ENCODE measurements at places on chromosomes 5 and 9.

DNA sequence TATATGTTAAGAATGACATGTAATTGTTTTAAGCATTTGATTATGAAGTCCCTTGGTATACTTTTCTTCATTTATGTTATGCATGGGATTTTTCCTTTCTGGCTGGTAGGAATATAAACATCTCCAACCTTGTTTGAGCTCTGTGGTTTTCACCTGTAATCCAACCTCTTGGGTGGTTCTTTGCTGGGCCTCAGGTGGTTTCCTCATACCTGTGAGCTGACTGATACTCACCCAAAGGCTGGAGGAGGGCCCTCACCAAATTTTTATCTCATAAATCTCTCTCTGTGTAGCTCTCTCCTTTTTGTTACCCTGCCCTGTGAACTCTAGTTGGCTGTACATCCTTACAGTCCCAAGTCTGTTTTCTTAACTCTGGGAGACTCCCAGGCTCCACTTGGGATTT lies 39.8 kb upstream of the C6 start:
- DNase-seq = no peak

DNA sequence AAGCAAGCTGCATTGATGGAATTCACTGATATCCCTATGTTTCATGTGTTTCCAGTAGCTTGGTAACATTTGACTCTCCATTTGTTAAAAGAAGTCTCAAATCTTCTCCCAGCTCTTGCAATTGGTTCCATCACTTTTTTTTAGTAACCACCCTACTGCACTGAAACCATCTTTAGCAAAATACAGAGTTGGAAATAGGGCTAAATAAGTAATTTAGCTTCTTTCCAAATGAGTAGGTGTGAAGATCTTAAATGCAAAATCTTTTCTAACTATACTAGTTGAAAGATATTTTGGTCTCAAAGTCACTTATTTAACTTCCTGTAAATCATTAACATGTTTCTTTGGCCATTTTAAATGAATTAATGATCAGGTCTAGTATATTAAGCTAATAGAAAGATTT lies 138.1 kb downstream of the DIRAS2 start:
- no peak for DNase-seq

DNA sequence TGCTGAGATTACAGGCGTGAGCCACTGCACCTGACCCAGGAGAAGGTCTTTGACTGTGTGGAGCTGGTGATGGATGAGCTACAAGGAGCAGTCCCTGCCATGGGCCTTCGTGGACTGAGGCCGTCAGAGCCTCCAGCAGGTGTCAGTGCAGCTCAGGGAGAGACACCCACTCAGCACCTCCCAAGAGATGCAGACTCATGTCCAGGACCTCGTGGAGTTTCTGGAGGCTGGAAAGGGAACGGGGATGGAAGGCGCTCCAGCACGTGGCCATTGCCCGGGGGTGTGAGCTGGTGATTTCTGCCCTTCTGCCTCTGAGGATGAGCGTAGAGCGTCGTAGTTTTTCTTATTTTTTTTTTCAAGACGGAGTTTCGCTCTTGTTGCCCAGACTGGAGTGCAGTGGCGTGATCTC lies 9.5 kb downstream of the TOR4A start:
- DNase-seq = no peak

GRCh38 chr9:115674091-115674490 lies 479.5 kb upstream of the PAPPA start:
- no peak for DNase-seq

GRCh38 chr9:126734877-126735276 lies 70.0 kb upstream of the ZBTB43 start:
- DNase-seq = no peak

DNA sequence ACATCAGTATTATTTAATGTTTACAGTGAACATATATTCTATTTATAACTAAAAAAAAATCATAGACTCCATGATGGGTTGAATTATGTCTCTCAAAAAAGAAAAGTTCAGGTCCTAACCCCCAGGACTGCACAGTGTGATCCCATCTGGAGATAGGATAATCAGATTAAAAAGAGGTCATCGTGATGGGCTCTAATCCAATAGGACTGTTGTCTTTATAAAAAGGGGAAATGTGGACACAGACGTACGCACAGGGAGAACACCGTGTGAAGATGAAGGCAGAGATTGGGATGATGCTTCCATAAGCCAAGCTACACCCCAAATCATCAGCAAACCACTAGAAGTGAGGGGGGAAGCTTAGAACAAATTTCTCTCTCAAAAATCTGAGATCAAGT lies 221.4 kb downstream of the SNX18 start:
- no peak for DNase-seq

DNA sequence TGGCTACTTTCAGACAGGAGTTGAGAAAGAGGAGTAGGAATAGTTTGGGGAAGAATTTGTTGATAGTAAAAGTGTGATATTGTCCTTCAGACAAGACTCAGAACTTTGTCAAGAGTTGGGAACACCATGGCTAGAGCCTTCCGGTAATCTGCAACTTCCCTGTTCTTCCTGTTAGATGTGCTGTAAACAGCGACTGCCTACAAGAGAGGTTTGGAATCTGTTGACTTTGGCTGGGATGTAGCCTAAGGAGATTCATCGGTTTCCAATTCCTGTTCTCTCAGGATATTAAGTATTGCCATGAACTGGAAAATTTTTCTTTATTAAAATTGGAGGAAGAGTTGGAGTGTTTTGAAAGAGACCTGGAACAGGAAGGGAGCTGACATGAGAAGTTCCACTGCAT lies 43.9 kb downstream of the ARHGAP26 start:
- no peak for DNase-seq

- DNase-seq = peak; percentile 41
These were observed 49.9 kb downstream of the USP20 start for GRCh38 chr9:129885018-129885669.

- DNase-seq = no peak
These were observed 19.3 kb upstream of the PPP2CA start for GRCh38 chr5:134245101-134245604.

GRCh38 chr9:78351816-78352215 lies 54.9 kb downstream of the PSAT1 start:
- peak; percentile 25 for DNase-seq

- no peak for DNase-seq
These were observed 94.3 kb upstream of the ARRDC3 start for GRCh38 chr5:91477408-91477807.

GRCh38 chr5:119630752-119631440 lies 1.5 kb downstream of the FAM170A start:
- DNase-seq = no peak

DNA sequence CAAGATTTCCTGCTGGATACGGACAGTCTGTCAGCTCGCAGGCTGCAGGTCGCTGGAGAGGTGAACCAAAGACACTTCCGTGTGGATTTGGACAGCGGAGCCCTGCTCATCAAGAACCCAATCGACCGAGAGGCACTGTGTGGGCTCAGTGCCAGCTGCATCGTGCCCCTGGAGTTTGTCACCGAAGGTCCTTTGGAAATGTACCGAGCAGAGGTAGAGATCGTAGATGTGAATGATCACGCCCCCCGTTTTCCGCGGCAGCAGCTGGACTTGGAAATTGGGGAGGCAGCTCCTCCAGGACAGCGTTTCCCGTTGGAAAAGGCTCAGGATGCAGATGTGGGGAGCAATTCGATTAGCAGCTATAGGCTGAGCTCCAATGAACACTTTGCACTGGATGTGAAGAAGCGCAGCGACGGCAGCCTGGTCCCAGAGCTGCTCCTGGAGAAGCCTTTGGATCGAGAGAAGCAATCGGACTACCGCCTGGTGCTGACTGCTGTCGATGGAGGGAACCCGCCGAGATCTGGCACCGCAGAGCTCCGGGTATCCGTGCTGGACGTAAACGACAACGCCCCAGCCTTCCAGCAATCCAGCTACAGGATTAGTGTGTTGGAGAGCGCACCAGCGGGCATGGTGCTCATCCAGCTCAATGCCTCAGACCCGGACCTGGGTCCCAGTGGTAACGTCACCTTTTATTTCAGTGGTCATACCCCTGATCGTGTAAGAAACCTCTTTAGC lies 658 bp downstream of the PCDHGC4 start:
- DNase-seq = no peak

DNA sequence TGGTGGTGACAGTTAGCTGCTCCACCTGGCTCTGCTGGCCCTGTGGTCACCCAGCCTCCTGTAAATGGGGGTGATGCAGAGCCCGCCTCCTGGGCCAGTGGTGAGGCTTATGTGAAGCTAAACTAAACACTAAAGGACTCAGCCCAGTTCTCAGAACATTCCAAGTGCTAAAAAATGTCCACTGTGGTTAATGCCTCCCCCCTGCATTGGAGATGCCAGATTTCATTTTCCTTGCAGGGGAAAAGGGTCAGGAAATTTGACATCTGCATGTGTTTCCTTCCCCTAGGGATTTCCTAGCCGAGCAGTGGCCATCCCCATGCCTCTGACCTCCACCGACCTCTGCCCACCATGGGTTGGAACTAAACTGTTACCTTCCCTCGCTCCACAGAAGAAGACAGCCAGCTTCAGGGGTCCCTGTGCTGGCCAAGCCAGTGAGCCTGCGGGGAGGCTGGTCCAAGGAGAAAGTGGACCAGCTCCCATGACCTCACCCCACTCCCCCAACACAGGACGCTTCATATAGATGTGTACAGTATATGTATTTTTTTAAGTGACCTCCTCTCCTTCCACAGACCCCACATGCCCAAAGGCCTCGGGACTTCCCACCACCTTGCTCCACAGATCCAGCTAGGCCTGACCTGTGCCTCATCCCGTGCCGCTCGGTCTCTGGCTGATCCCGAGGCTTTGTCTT lies 13.0 kb downstream of the CD74 start:
- peak; percentile 50 for DNase-seq

GRCh38 chr9:136327304-136327974 lies at the start of gene GPSM1:
Gene GPSM1, plus strand, starts transcription at chr9:136327539. Its CDS starts 157 bp downstream, at chr9:136327696.
- DNase-seq = peak; percentile 59

GRCh38 chr5:23930985-23931384 lies 423.6 kb downstream of the PRDM9 start:
- no peak for DNase-seq

- DNase-seq = no peak
These were observed 403.2 kb downstream of the KIF4B start for GRCh38 chr5:155416765-155417164.
